ENCODE measurements at places on chromosomes 4 and X.

DNA sequence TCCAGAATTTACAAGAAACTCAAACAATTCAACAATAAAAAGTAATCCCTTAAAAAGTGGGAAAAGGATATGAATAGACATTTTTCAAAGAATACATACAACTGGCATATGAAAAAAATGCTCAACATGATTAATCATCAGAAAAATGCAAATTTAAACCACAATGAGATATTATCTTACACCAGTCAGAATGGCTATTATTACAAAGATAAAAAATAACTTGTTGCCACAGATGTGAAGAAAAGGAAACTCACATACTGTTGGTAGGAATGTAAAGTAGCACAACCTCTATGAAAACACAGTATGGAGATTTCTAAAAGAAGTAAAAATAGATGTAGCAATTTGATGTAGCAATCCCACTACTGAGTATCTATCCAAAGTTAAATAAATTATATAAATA, 65.1 kb upstream of the DIAPH2 start:
- no peak for DNase-seq

- DNase-seq: no peak
These were observed 188.7 kb downstream of the STIM2 start for GRCh38 chr4:27049239-27049829.

GRCh38 chrX:130081421-130082045, 28.8 kb downstream of the ELF4 start:
- DNase-seq: no peak

DNA sequence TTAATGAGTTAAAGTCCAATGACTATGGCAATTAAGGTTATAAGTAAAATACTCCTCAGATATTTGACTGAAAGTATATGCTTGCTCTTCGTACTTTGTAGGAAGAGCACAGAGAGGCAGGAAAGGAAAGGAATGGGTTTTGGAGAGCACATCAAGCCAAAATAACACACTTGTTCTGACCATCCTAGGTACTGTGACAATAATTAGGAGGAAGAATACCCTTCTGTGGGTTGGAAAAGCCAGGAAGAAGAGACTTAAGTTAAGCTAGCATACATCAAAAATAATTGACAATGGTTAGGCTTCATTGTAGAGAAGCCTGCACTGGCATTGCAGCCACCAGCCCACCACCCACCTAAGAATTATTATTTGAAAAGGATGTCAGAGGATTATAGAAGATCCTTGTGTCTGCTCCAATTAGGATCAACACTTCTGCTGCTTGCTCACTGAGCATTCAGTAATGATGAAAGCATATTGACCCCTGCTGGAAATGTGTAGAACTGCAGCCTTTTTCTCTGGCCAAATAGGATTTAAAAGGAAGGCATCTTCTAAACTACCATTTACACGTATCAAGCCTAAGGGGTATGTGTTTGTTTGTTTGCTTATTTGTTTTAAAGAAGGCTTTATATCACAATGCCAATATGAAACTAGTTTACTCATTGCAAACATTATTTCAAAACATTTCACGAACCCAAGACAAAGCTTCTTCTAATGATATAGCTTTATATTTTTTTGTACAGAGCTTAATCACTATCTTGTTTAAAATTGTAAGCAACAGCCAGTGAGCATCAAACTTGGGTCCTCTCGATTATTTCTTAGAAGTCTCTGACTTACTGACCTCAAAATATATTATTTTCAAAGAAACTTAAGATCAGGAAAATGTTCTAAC, 286.2 kb upstream of the TET2 start:
- DNase-seq: peak; percentile 24

DNA sequence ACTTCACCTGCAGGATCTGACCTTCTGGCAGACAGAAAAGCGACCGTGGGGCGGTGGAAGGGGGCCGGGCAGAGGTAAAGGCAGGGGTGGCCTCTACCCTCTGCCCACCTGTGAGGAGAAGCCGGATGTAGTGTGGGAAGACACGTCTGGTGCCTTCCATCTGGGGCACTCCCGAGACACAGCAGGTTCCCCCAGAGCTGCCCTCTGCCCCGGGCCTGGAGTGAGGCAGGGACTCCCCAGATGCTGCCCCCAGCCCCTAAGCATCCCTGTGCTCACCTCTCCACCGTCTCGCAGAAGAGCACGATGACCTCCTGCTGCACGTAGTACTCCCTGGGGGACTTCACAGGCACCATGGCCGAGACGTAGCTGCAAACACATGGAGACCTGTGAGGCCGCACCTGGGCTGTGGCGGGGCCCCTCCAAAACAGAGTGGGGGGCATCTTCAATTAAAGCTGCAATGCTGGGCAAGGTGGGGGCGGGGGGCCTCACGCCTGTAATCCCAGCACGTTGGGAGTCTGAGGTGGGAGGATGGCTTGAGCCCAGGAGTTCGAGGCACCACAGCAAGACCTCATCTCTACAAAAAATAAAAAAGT, 75.3 kb upstream of the MXD4 start:
- no peak for DNase-seq

GRCh38 chrX:150038315-150038714, 100.0 kb upstream of the EOLA2 start:
- no peak for DNase-seq

GRCh38 chr4:52956691-52957090, 94.6 kb downstream of the RASL11B start:
- no peak for DNase-seq

- no peak for DNase-seq
These were observed 85.3 kb upstream of the LIMCH1 start for GRCh38 chr4:41452484-41453225.

- no peak for DNase-seq
These were observed 27.7 kb upstream of the TADA2B start for GRCh38 chr4:7015383-7016035.

Data from HFF-Myc (cell line).